NCI-H2029 (cell line): ENCODE measurements at places on chromosomes 1 and 21.

GRCh38 chr1:169900571-169900970 is 6.9 kb upstream of the SCYL3 start:
- DNase-seq: no peak

GRCh38 chr1:235326719-235327558 is 1.0 kb downstream of the ARID4B start:
- peak; percentile 17 for DNase-seq

- DNase-seq: no peak
Measured at GRCh38 chr1:81409780-81410274, 390.9 kb upstream of the ADGRL2 start.

GRCh38 chr1:176466514-176466913 is 3.5 kb downstream of the PAPPA2 start:
- DNase-seq: no peak

DNA sequence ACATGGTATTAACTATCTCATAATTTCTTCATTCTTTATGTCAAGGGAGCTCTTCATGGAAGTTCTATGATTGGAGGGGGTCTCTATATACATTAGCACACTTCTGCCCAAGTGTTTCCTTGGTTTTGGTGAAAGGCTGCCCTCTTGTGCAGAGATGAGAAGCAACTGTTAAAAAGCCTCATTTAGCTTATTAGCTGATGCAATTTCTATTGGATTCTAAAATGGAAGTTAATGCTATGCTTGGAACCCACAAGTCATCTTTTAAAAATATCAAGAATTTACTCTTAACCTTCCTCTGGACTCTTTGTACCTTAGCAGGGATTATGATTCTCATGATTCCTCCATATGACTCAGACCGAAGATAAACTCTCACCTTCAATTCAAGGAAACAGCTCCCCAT is 328.9 kb downstream of the PTBP2 start:
- no peak for DNase-seq

GRCh38 chr1:246304484-246305259 is 202.4 kb downstream of the SMYD3 start:
- no peak for DNase-seq

DNA sequence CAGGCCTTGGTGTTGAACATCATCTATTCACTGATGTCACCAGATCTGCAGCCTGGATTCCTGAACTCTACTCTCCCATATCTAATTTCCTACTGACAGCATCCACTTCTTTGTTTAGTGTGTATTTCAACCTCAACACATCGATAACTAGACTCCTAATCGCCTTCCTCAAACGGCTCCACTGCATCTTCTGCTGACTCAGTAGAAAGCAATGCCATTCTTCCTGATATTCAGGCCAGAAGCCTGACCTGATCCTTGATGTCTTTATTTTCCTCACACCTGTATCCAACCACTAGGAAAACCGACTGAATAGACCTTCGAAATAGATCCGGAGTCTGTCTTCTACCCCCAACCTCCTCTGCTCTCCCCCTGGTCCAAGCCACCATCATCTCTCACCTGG is 466.9 kb downstream of the PCP4 start:
- DNase-seq: no peak

- DNase-seq: no peak
Measured at GRCh38 chr1:3590139-3590763, 21.1 kb downstream of the MEGF6 start.

DNA sequence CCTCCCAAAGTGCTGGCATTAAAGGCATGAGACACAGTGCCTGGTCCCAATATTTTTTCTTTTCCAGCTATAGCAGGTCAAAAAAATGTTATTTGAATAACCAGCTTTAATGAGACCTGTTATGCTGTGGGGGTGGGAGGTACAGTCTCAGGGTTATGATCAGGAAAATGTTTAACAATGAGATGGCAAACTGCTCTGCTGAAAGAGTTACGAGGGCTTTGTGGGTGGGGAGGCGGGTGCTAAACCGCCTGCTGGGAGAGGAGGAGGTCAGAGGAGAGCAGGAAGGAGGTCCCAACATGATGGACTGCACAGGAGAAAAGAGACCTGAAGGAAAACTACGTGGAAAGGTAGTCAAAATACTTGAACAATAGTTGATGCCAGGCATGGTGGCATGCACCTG is 126.0 kb upstream of the B3GALT2 start:
- no peak for DNase-seq

GRCh38 chr1:65281846-65282245 is 27.5 kb upstream of the DNAJC6 start:
- no peak for DNase-seq

DNA sequence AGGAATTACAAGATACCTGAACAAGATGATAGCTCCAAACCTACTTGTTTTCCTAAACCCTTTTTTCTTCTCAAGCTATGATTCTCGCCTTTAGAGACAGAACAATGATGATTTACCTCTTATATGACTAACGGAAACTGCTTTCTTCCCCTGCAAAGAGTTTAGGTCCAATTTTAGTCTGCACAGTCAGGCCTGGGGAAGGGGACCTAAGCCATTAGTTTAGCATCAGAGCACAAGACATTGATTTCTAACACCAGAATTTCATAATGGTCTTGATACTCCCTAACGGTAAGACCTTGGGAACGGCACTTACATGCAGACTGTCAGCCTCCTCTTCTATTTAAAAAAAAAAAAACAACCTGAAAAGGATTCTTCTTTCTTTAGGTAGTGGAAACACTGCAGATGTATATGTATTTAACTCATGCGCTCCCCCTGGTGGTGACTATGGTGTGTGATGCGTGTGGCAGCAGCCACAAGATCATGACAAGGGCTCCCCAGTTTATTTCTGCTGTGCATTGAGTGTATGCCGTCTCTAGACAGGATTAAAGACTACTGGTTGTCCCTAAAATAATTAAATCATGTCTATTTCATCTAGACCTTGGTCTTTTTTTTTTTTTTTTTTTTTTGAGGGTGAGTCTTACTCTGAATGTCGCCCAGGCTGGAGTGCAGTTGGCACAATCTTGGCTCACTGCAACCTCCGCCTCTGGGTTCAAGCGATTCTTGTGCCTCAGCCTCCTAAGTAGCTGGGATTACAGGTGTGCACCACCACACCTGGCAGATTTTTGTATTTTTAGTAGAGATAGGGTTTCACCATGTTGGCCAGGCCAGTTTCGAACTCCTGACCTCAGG is 37.3 kb upstream of the TMEM222 start:
- DNase-seq: peak; percentile 65

GRCh38 chr1:4944911-4945310 is 290.5 kb downstream of the AJAP1 start:
- no peak for DNase-seq

DNA sequence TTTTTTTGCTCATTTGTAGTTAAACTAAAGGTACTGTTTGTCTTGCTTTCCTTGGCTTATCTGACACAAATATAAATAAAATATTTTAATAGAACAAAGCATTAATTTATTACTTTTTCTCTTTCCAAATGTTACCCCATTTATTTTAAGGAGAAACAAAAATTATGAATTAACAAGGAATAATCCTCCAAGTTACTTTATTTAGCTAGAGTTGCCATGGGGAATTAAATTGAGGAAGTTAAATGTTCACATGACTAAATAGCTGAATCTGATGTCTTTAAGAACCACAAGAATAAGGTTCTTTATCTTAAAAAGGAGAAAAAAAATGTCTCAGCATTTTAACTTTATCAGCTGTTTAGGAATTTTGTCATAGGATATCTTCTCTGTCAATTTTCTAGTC is 12.3 kb downstream of the ATG4C start:
- DNase-seq: no peak

GRCh38 chr1:248303324-248303723 is at the start of gene OR2T12:
Gene OR2T12, minus strand, starts transcription at chr1:248303424. Its CDS starts 7,846 bp downstream, at chr1:248295578.
- DNase-seq: no peak

DNA sequence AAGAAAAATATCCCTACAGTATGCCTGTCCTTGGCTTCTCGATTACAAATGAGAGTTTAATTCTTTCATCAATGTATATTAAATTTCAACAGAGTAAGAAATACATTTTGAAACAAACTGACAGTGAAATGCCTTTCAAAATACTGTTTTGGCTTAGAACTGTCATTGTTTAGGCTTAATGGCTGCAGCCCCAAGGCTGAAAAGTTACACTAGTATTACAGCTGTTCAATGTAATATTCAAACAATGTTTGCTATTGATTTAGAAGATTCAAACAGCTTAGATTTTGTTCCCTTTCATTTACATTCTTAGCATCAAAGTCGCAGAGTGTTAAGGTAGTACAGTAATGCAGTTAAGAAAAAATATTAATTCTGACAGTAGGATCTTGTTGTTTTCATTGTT is 882.9 kb upstream of the ADGRL2 start:
- DNase-seq: no peak

GRCh38 chr1:2597441-2598328 is 11.1 kb downstream of the PRXL2B start:
- no peak for DNase-seq

DNA sequence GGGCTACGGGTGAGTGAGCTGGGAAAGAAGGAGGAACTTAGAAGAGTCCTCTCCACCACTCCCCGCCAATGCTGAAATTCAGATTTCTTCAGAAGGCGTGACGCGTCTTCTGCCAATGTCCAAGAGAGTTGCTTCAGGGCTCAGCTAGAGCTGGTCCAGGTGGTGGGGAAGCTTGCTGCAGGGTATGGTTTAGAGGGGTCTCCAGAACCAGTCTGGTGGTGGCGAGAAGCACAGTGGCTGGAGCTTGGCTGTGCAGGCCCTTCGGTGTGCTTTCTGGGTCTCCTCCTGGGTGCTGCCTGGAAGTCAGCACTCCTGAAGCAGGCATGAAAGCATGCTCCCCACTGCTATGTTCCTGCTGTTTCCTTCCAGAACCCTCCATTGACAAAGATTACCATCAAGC is 387.2 kb downstream of the PTPRU start:
- no peak for DNase-seq

GRCh38 chr1:221644145-221644448 is 97.8 kb downstream of the DUSP10 start:
- DNase-seq: no peak

DNA sequence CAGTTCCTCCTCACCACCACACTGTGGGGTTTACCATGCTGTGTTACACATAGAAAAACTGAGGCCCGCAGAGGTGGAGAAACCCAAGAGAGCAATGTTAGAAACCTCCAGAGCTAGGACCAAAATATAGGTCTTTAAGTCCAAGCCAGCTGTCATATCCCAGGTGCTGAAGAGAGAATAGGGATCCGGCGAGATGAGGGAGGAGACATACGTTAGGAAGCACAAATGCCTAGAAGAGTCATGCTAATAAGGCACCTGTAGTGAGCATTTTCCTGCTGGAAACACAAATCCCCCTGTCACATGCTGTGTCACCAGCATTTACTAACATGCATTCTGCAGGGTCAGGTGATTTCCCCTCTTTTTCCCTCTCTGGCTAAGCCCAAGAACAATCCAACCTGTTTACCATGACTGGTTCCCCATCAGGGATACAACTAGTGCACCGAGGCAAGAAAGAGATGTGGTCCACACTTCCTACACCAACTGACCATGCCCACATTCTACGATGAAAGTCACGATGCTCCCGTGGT is 168.6 kb upstream of the CAMK1G start:
- no peak for DNase-seq
